Activated effector memory CD4-positive, alpha-beta T cell treated with anti-CD3 and anti-CD28 coated beads, Interleukin-2, amount 50 U/mL, for 16 hours (primary cell): ENCODE measurements at places on chromosomes 4 and X.

GRCh38 chr4:38084877-38085711 lies 124.9 kb downstream of the PTTG2 start:
- no peak for DNase-seq

- no peak for DNase-seq
These were observed 5.7 kb upstream of the IL13RA2 start for GRCh38 chrX:115023139-115023538.

- DNase-seq, result no peak
These were observed 628 bp downstream of the SCLT1 start for GRCh38 chr4:129092631-129093190.

DNA sequence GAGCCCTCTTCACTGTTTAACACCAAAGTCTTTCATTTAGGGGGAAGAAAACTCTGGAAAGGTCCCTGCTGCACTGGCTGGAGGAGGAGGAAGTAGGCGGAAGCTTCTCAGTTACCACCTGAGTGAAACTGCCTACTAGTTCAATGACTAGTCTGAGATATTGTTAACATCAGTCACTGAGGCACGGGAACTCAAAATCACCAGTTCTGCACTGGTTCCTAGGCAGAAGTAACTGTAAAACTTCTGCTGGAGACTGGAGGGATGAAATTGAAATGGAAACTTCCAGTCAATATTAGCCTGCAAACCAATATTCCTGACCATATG lies 178.3 kb downstream of the SNCA start:
- DNase-seq, result no peak

- no peak for DNase-seq
These were observed 3.3 kb upstream of the ZNF518B start for GRCh38 chr4:10460313-10461047.

GRCh38 chr4:56463711-56464110 lies 3.7 kb upstream of the SRP72 start:
- DNase-seq, result no peak

GRCh38 chr4:2359591-2360395 lies 58.7 kb downstream of the ZFYVE28 start:
- peak; percentile 45 for DNase-seq

- no peak for DNase-seq
These were observed 99.0 kb downstream of the FIP1L1 start for GRCh38 chr4:53476232-53477037.

GRCh38 chr4:158863296-158863695 lies 94.5 kb downstream of the FNIP2 start:
- no peak for DNase-seq

GRCh38 chr4:173328236-173328901 lies 5.8 kb downstream of the HMGB2 start:
- no peak for DNase-seq

DNA sequence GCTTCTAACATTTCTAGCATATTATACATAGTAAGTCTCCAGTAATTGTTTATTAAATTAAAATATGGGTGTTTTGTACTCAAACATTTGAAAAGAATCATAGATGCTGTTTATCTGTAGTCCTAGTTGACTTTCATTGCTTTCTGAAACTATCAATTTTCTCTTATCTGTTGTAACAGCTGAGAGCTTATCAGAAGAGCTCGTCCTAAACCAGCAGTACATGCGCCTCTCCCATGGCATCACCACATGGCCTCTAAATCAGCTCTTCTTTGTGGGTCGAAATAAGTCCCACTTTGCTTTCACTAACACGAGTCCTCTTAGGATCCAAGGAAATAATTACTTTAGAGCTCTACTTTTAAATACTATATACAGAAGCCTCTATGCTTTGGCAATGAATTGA lies 55.1 kb downstream of the PPP3CA start:
- no peak for DNase-seq

- no peak for DNase-seq
These were observed 558.3 kb upstream of the GRIA3 start for GRCh38 chrX:122625821-122626220.

DNA sequence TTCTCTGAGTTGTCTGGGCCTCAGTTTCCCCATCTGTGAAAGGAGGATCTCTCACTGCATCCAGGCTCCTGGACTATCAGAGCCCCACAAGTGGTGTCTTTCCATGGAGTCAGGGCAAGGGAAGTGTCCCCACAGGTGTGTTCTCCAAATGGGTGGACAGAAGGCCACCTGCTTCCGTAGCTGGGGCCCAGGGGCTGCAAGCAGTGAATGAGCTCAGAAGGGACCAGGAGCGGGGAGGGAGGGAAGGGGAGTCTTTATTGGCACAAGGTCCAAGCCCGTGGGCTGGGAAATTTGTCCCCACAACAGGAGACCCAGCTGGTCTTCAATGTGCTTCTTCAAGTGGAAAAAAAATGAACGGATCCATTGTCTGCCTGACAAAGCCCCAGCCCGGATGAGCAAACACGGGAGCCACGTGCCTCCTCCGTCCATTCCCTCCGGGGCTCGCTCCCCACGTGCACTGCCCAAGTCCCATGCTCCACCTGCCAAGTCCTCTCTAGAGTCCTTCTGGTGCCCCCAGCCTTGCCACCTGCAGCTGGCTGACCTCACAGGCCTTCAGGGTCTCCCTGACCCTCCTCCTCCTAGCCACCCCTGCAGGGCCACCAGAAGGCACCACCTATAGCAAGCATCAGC lies 72.0 kb downstream of the JAKMIP1 start:
- no peak for DNase-seq

DNA sequence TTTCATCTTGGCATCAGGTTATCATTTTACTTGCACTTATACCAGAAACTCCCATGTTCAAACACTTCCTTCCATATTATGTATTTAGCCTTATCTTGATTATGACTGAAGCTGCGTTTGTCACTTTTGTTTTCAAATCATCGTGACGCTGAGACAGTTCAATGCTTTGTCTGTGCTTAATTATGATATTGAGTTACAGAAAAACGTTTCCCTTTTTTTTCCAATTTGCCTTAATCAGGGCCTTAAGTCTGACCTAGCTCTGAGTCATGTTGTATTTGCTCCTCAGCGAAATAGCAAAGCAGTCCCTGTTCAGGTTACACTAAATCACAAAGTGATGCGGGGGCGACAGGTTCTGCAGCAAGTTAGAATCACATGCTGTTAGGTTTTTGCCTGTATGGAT lies 254.7 kb downstream of the AFF2 start:
- no peak for DNase-seq

DNA sequence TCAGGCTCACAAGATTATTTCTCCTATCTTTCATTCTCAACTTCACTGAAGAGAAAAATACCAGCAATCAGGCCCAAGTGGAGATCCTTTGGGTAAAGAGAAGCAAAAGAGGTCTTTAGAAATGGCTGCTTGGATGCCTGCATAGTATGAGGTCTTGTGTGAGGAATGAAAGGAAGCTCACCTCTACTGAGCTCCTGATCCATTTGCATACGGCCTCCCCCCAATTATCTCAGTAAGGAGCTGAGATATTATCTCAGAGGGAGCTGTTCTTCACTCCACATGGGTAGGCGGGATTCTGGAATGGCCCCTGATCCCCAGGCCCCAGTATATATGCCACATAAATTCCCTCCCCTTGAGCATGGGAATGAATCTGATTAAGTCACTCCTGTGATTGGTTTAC lies 75.8 kb downstream of the EVC2 start:
- no peak for DNase-seq

GRCh38 chr4:36392916-36393315 lies 111.5 kb downstream of the DTHD1 start:
- DNase-seq, result no peak

- DNase-seq, result no peak
These were observed 88.5 kb downstream of the PAPSS1 start for GRCh38 chr4:107631560-107631959.
